ENCODE measurements at places on chromosomes 5 and 9.

DNA sequence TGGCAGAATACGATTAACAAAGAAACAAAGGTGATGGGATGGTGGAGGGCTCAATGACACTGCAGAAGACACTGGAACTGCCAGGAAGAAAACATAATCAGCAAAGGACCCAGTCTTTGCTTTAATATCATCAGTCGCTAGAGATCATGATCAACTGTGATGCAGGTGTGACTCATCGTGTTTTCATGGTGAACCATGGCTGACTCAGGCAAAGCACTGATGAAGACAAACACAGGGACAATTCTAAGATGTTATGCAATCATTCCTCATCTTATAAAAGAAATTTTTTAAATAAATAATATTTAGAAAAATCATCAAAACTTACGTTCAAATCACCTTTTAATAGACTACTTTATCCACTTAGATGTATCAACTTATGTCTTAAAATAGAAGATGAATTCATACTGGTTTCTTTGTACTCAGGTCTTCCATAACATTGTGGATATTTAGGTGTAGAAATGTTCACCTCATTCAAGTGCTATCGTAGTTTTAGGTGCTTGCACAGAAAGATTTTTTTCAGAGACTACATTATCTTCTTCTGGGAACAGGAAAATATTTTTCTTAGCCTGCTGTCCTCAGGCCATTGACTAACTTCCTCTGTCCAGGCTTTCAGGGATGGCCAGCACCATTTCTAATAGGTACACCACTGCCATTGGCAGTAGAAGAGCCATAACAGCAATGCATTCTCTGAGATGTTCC is 673.4 kb upstream of the MEF2C start:
- DNase-seq = peak; percentile 87

GRCh38 chr9:118961857-118962256 is 407.4 kb downstream of the BRINP1 start:
- peak; percentile 26 for DNase-seq

DNA sequence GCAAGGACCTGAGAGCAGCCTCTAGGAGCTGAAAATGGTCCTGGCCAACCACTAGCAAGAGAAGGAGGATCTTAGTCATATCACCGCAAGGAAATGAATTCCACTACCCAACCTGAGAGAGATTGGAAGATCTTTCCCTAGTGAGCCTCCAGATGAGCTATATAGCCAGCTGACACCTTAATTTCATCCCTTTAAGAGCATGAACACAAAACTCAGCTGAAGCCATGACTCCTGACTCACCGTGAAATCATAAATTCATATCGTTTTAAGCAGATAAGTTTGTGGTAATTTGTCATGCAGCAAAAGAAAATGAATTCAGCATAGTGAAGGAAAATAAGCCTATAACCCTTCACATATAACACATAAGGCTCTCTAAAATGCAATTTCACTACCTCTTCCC is 23.5 kb downstream of the MAPKAP1 start:
- peak; percentile 81 for DNase-seq

DNA sequence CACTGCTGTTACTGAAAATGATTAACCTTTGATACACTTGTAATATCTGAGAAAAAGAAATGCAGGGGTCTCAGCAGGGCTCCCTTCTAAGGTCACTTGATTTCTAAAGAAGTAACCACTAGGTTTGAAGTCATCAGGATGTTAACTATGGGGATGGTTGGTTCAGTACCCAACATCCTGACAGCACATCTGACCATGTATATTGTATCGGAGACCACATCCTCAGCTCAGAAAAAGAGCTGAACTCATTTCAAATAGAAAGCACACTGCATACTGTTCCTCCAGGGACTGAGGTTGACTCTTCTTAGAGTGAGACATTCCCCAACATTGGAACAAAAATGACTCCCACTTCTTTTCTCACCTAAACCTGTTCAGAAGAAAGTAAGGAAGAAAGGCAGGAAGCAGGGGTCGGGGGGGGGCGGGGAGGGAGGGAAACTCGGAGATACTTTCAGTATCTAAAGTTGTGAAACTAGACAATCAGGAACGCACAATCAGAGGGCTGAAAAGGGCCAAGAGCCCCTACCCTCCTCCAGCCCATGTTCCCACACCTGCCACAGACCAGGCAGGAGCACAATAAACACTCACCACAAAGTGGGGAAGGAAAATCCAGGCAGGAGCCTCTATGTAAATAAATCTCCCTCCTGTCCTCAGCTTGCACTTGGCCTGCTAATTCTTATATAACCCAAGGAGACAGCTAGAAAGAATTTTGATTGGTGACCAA is 730 bp upstream of the GZMA start:
- DNase-seq = no peak

Data from A172 (cell line).